NCI-H146 (cell line): ENCODE measurements at places on chromosomes 2 and 18.

DNA sequence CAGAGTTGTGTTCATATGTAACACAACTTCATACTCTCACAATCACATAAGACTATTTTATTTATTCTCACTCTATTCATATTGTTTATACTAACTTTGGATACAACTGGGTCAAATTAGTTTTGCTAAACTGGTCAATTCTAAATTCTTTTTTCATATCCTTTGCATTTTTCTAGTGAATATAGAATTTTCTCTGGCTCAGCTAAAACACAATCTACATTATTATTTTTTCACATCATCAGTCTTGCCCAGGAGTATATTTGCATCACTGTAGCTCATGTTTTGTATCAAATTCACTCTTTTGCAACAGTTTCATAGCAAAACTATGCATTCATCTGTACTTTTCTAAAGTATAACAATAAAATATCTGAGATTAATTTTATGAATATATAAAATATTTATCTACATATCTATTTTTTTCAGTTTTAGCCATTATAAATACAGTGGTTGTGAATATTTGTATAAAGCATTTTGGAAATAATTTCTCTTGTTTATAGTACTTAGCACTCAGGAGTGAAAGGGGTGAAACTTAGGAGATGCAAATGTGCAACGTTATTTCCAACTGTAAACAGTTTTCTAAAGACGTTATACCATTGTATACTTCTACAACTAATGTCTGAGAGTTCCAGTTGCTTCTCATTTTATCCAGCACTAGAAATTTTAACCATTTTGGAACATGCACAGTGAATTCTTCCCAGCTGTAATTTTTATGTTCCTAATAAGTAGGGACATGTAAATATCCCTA is 854.6 kb downstream of the CBLN2 start:
- no peak for DNase-seq

DNA sequence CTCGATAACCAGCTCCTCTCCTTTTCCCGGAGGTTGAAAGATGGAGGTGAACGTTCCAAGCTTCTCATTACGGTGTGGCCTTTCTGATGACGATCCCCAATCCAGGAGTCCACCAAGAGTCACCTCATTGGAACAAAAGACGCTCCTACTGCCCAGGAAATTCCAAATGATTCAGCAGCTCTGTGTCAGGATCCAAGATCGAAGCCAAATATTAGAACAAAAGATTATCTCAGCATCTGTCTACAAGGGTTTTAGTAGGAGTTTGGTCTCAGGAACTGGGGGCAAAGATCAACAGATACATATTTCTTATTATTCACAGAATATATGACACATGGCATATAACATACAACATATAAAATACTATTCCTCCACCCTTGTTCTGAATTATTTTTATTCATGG is 161.1 kb upstream of the RAB12 start:
- DNase-seq, result no peak

GRCh38 chr2:229795058-229795457 is 80.7 kb upstream of the DNER start:
- DNase-seq, result no peak

DNA sequence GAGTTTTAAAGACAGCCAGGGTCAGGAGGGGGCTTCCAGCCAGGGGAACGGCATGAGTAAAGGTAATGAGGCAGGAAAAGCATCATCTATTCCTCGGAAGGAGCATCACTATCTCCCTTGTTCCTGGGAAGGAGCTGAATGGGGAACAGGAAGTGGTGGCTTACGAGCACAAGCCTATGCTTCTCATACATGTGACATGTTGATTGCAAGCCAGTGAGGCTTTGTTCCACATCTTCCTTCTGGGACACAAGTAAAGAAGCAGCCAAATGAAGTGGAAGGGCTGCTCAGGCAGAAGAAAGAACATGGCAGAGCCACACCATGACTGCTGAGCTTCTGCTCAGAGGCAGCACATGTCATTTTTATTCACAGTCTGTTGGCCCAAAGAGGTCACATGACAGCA is 15.1 kb upstream of the LMAN1 start:
- DNase-seq, result no peak

- DNase-seq, result peak; percentile 61
Measured at GRCh38 chr2:9232886-9233285, 26.3 kb downstream of the ASAP2 start.

DNA sequence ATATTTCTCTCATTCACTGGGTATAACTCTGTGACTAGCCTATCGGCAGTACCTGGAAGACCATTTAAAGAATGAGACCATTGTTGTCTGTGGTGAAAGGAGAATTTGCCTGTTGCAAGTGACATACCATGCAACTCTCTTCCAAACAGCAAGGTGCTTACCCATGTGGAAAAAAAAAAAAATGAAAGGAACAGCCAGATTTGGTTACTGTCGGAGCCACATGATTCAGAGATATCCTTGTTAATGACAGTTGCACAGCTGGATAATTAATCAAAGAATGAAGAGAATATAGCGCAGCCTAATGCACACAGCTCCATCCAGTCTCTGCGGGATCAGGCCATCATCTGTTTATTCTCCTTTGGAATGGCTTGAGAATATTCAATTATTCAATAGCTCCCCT is 141.8 kb downstream of the HRH4 start:
- DNase-seq, result no peak

DNA sequence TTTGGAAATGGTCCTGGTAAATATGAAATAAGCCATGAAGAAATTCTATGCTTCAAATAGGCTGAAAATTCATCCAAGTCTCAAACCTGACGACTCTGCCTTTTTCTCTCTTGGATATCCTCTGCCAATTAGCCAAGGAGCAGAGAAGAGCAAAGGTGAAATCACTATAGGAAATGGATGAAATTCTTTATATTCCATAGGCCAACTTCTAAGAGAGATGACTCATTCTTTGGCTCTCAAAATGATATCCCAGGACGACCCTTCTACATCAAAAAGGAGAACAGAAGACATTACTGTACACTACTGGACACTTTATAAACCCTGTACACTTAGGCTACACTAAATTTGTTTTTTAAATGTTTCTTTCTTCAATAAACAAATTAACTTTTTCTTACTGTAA is 22.7 kb downstream of the PDE1A start:
- no peak for DNase-seq

GRCh38 chr2:20361893-20362292 is 11.2 kb upstream of the PUM2 start:
- no peak for DNase-seq

- no peak for DNase-seq
Measured at GRCh38 chr2:10785260-10785659, 27.3 kb downstream of the PDIA6 start.

- no peak for DNase-seq
Measured at GRCh38 chr2:238989484-238989883, 141.6 kb downstream of the TWIST2 start.

GRCh38 chr2:81940266-81940955 is 1635.9 kb upstream of the LRRTM1 start:
- DNase-seq, result no peak

GRCh38 chr2:62203459-62203858 is 7.5 kb downstream of the B3GNT2 start:
- no peak for DNase-seq

DNA sequence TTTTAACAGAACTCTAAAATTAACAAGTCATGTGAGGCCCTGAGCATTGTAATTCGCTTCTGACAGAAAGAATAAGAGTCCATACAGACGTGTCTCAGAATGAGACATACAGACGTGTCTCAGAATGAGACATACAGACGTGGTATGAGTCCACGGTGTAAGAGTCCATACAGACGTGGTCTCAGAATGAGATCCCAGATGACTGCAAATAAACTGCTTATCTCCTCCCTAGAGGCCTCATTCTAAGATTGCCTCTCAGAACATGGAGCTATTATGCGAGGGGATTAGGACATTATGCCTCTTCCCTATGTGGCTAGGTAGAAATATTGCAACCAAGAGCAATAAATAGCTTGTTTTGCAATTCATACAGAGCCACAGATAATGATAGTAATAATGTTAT is 63.9 kb downstream of the NEB start:
- DNase-seq, result no peak

DNA sequence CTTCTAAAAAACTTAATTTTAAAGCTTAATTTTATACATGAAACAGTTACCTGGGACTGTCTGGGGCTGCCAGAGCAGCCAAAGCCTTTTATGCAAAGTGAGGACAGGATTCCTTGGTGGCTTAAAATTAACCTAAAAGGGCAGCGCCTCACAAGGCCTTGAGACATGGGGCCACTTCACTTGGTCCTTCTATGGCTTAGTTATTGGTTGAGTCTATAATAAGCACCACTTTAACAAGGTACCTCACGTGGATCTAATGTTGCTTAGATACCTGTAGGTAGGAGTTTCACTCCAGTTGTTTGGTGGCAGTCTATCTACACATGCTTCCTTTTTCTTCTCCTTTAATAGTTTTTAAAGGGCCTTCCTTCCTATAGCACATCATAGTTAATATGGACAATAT is 51.6 kb downstream of the EIF2AK3 start:
- DNase-seq, result no peak

GRCh38 chr2:226548732-226549131 is 250.9 kb downstream of the IRS1 start:
- DNase-seq, result no peak

GRCh38 chr2:16677875-16678274 is 12.2 kb upstream of the CYRIA start:
- no peak for DNase-seq

GRCh38 chr2:31386172-31386571 is 28.4 kb downstream of the XDH start:
- DNase-seq, result no peak

DNA sequence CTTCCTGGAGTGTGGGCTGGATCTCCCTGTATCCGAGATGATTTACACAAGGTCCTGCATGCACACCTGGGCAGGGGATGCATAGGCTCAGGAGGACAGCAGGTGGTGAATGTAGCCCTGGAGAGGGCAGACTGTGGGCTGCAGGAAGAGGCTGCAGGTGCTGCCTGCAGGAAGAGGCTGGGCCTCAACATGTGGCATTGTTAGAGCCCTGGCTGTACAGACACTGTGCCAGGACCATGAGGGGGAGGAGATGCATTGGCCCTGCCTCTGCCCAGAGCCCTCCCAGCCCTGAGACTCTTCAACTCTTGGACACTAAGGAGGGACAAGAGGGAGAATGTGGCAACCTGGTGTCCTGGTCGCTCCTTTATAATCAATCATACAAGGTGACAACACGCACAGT is 392.8 kb downstream of the TNS1 start:
- DNase-seq, result peak; percentile 82

DNA sequence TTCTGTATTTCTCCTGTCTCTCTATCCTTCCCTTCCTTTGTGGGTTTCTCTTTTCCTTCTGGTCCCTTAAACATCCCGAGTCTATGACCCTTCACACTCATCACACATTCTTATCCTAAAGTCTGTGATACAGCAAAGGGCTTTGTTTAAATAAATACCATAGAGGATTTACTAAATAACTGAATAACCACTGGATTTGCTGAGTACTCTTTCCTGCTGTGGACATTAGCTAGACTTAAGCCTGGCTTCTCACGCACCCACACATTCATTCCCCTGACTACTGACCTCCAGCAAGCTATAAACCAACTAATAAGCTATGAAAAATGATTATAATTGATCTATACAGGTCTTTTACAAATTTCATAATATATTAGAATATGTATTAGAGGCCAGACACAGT is 76.6 kb downstream of the COL4A3 start:
- no peak for DNase-seq

DNA sequence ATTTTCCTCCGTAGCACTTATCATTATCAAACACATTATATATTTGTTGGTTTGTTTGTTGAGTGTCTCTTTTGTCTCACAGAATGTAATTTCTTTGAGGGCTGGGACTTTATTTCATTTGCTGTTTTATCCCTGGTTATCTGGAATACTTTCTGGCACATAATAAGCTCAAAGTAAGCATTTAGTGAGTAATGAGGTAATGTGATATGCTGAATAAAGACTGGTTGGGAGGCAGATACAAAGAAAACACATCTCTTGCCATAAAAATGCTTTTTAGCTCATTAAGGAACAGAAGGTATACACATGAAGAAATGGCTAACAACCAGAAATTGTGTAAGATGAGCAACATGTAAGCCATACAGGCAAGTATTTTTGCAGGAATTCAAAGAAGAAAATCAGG is 1411.8 kb downstream of the LRP1B start:
- no peak for DNase-seq

GRCh38 chr2:213862407-213863076 is 548.3 kb upstream of the VWC2L start:
- DNase-seq, result no peak

DNA sequence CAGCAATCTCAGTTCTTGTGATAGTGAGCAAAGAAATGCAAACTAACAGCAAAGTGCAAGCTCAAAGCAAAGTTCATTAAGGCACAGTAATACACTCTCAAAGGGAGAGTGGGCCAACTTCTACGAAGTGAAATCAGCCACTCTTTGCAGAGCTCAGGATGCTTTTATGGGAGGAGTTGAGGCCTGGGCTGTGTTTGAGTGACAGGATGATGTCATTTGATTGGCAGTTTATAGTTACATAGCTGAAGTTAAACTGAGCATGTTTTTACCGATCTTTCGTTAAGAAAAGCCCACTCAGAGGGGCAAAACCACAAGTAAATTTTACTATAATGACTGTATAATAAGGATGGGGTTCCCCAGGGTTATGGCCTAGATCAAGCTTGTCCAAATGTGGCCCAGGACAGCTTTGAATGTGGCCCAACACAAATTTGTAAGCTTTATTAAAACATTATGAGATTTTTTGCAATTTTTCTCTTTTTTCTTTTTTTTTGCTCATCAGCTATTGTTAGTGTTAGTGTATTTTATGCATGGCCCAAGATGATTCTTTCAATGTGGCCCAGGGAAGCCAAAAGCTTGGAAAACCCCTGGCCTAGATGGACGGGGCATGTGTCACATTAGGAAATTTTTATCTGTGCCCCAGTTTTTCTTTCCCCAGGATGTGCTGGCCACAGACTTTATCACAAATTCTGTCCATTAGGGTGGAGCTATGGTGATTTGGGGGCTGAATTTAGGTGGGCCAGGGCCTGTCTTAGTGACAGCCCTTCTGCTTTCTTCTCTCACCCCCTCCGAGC is 8.3 kb upstream of the DNAH7 start:
- no peak for DNase-seq

DNA sequence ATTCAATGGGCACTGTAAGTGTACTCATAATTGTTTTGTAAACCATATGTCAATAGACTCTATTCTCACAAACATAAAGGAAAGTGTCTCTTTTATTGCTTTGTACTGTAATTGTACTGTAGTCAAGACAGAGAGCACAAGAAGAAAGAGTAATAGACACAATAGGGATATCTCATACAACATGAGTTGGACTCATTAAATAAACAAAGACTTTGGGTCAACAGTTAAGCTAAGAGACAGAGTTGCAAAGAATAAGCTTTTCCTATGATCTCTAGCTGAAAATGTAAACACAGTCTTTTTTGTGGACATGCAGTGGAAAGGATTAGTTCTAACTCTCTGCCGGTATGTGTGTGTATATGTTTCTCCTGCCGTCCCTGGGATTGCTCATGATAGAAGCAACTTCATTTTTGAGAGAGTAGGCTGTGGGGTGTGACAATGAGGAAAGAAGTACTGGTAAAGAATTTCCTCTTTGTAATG is 13.9 kb upstream of the KYNU start:
- DNase-seq, result no peak

DNA sequence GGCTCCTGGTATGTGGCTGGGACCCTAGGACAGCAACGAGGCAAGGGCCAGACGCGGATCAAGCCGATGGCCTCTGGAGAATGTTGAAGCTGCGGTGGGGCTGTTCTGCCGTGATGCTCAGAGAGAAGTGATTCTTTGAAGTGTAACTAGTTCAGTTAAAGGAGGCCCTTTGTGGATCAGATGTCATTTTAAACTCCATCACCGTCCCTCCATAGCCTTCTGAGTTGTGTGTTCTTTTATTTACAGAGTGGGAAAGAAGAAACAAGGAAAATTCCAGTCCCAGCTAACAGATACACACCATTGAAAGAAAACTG is 403 bp downstream of the PNO1 start:
- DNase-seq, result no peak

GRCh38 chr2:103960129-103960513 is 893.8 kb upstream of the POU3F3 start:
- DNase-seq, result no peak
